ENCODE measurements at places on chromosomes 6 and 20.

GRCh38 chr6:3624250-3625136 lies 127.0 kb downstream of the PXDC1 start:
- no peak for DNase-seq

- DNase-seq = no peak
These were observed 23.9 kb downstream of the TFEB start for GRCh38 chr6:41711323-41712038.

DNA sequence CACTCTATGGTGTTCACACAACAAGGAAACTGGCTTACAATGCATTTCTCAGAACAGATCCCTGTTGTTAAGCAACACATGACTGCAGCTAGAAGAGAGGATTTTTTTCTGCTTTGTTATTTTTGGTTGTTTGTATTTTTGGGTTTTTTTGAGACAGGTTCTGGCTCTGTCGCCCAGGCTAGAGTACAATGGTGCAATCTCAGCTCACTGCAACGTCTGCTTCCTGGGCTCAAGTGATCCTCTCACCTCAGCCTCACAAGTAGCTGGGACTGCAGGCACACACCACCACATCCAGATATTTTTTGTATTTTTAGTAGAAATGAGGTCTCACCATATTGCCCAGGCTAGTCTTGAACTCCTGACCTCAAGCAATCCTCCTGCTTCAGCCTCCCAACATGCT lies 12.7 kb downstream of the CD24 start:
- no peak for DNase-seq

DNA sequence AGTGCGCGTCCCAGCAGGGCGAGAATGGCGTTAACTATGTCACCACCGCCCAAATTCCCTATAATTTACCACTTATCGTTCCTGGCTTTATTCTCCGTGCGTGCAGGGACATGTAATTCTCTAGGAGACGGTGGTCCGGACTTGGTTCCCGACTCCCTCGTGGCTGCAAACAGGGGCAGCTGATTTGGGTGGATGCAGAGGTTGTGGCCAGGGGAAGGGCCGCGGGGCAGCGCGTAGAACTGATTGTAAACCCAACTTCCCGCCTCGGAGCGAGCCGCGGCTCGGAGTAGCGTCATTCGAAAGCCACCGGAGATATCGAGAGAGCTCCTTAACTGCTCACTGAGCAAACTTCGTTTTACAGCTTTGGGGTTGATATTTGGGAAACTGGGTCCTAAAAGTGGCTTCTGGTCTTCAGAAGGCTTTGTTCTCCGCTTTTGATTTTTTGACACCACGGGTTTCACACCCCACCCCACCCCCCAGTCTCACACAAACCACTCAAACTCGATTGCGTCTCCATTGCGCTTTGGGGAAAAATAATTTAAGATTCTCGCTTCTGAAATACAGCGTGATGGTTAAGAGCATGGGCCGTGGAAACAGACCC lies 17.5 kb upstream of the ZSCAN9 start:
- DNase-seq = no peak

DNA sequence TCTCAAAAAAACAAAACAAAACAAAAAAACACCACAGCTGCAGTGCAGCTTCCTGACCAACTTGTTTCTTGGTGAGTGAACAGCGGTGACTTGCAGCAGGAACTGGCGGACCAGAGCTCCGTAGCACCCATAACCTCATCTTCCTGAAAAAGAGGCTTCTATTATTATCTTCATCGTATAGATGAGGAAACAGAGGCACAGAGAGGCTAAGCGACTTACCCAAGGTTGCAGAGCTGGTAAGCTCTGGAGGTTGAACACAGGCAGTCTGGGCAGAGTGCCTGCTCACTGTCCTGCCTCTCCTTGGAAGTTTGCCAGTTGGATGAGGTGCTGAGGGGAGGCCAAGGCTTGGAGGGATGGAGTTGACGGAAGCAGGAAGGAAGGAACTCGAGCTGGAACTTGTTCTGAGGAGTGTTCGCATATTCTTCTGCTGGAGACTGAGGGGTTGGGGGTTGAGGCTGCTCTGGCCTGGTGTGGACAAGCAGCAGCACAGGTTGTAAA lies 47.9 kb upstream of the CCDC167 start:
- no peak for DNase-seq

DNA sequence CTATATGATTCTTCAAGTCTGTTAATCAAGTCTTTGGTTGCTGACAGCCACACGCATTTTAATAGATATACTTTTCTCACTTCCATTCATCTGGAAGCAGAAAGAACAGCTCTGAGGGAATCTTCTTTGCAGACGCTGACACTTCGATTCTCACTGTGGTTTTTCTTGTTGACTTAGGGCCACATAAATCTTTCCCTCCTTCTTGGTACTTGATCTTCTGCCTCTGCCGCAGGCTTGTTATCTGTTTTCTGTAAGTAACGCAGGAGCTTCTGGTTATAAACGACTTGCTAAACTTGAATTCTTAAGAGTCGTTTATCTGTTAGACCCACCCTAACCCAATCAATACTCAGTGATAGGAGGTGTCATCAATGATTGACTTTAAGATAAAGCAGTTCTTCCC lies 268.8 kb upstream of the SULF2 start:
- no peak for DNase-seq

DNA sequence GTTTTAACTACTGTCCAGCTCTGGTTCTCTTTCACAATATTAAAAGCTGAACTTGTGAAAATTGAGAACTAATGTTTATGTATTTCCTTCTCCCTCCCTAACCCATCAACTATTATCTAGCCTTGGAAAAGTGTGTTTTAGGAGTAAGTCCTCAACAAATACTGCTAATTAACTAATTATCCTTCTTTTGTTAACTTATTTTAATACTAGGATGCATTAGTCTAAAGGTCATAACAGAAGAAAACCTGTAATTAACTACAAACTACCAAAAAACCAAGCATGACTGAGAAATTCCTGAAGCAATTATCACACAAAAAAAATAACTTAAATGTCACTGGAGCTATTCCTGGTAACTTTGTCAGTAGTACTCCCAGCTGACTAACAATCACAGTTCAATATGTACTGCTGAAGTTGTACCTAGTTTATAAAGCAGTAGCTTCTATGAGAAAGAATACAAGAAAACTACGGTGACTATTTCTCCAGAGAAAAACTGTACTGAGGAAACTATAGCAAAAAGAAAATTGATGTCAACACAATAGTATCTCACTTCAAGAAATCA lies 301.9 kb downstream of the LAMA2 start:
- no peak for DNase-seq
